ENCODE measurements at places on chromosomes 1 and 21.

- DNase-seq, result no peak
Observed at GRCh38 chr1:84344286-84344685, 42.8 kb downstream of the SAMD13 start.

- DNase-seq, result no peak
Observed at GRCh38 chr21:31675960-31676359, 16.5 kb downstream of the SOD1 start.

DNA sequence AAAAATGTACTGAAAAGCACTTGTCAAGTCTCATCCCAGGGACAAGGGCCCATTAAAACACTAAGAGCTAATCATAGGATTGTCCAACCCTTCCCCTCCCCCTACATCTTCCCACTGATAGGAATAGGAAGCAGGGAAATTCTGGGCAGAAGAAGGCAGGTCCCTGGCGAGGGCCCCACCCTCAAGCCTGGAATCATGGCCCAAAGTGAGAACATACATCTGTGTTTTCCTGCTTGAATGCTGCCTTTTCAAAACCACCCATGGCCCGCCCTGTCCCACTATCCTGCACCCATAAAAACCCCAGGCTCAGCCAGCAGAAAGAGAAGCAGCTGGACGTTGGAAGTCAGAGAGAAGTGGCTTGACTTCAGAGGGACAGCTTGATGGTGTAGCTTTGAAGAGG is 4.8 kb downstream of the DNAI4 start:
- no peak for DNase-seq

DNA sequence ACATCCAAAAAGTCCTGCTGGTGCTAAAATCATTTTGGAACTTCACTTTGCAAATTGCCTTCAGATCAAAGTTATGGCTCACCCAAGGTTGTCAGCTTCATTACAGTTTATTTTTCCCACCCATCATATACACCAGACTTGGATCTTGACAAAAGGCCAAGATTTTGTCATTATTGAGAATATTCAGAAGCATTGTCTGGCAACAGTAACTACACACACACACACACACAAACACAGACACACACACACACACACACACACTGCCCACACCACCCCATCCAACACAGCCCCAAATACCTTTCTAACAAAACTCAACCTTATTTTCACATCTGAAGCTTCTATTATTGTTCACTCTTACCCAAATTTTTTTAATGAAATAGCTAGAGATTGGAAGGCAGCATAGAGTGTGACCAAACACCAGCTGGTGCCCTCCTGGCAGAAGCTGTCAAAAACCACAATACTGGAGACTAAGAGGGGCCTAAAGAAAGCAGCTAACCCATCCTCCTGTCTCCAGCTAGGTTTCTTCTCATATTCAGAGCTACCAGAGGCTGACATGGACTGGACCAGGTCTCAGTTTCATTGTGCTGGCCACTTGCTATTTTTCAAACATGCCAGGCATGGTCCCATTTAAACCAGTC is 139.1 kb upstream of the ZC3H11B start:
- no peak for DNase-seq

- DNase-seq, result no peak
Observed at GRCh38 chr21:25127811-25128210, 479.5 kb downstream of the MRPL39 start.

GRCh38 chr1:1067860-1068516 is 6.1 kb downstream of the RNF223 start:
- peak; percentile 84 for DNase-seq

DNA sequence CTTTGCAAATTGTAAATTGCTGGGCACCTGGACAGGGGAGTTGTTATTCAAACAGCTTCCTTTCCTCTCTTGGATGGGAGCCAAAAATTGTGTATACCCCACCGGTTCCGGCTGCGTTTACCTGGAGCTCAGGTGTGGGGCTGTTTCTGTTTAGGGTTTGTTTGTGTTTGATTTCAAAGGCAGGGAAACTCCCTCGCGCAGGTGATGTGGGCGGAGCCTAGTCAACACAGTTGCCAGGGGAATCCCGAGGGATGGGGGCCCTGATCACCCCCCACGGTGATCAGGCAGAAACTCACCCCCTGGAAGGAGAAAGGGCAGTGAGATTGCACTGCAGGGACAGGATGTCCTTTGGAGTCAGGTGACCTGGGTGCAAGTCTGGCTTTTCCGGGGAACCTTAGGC is 28.3 kb downstream of the CDCP2 start:
- peak; percentile 95 for DNase-seq

- no peak for DNase-seq
Observed at GRCh38 chr1:17618558-17619247, 79.2 kb downstream of the ARHGEF10L start.

- peak; percentile 100 for DNase-seq
Observed at GRCh38 chr1:193310564-193310963, 124.2 kb upstream of the B3GALT2 start.

- DNase-seq, result no peak
Observed at GRCh38 chr1:173409613-173410012, 67.5 kb upstream of the PRDX6 start.

- no peak for DNase-seq
Observed at GRCh38 chr1:13600762-13601453, 17.3 kb downstream of the PDPN start.

GRCh38 chr1:15788624-15789301 is 18.7 kb downstream of the UQCRHL start:
- no peak for DNase-seq

DNA sequence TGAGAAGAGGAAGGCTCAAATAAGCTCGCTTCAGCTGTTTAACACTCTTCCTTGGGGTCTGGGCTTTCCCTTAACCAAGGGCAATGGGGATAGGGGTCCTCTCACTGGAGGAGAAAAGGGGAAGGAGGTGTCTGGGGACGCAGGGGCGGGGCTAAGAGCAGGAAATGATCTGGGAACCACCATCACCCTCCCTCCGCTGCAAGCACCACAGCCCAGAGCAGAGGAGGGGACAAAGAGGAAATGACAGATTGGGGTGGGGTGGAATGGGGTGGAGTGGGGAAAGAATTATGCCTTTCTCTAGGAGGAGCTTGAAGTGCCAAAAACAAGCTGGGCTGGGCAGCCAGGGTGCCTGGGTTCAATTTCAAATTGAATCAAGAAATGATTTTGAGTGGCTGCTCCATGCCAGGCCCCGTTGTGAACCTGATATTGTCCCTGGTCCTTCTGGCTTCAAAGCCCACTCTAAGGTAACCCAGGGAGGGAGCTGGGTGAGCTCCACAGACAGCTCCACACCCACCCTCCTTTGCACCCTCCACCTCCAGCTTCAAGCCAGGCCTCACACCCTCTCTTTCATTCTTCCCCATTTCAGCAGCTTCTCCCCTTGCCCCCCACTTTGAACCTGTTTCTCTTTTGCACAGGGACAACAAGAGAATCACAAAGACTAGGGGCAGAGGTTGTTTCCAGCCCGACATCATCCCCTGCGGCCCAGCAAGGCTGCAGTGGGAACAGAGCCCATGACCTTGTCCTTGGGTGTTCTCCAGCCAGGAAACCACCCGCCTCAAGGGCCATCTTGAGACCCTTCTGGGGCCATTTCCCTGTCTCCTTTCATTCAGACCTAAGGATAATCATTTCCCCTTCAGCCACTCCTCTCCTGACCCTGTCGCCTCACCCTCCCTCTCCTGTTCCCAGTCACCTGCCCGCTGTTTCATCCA is 1.1 kb downstream of the ARHGAP30 start:
- DNase-seq, result no peak

DNA sequence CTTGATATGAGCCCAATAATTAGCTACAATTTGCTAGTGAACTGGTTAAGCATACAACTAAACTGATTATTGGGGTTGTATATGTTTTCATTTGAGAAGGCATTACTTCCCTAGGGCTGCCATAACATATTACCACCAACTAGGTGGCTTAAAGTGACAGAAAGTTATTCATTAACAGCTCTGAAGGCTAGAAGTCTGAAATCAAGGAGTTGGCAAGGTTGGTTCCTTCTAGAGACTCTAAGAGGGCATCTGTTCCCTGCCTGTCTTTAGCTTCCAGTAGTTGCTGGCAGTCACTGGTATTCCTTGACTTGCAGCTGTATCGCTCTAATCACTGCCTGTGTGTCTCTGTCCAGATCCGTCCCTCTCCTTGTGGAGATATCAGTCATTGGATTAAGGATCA is 86.3 kb downstream of the LHX9 start:
- no peak for DNase-seq

DNA sequence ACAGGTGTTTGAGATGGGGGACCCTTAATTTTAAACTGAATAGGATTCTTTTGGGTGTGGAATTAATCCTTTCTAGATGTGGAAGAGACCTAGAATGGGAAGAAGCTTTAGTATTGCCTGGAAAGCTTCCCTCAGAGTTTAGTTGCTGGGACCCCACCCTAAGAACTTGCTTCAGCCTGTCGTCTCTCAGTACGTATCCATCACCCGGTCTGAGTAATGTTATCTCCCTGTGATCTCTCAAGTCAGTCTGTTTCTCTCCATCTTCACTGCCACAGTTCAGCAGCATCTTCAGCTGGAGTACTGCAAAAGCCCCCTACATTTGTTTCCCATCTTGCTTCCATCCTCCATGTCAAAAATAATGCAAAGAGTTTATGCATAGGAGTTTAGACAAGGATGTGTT is 28.9 kb downstream of the CNST start:
- no peak for DNase-seq

GRCh38 chr1:59150577-59151386 is 146.1 kb upstream of the FGGY start:
- no peak for DNase-seq

DNA sequence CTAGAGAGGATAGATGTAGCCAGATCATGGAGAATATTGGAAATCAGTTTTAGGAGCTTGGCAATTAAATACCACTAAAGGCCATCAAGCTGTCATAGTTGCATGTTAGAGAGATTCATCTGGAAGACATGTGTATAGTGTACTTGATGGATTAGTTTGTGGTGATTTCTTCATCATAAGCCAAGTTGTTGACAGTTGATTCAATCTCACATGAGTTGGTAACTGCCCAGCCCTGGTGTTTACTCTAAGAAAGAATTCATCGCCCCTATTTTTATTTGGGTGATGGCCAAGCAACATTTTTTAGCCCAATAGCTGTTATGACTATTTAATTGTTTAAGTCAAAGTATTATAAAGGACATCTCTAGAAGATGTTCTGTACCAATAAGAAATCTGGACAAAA is 737.6 kb downstream of the PLA2G4A start:
- no peak for DNase-seq

GRCh38 chr1:8381618-8382017 is 63.7 kb downstream of the SLC45A1 start:
- DNase-seq, result no peak

DNA sequence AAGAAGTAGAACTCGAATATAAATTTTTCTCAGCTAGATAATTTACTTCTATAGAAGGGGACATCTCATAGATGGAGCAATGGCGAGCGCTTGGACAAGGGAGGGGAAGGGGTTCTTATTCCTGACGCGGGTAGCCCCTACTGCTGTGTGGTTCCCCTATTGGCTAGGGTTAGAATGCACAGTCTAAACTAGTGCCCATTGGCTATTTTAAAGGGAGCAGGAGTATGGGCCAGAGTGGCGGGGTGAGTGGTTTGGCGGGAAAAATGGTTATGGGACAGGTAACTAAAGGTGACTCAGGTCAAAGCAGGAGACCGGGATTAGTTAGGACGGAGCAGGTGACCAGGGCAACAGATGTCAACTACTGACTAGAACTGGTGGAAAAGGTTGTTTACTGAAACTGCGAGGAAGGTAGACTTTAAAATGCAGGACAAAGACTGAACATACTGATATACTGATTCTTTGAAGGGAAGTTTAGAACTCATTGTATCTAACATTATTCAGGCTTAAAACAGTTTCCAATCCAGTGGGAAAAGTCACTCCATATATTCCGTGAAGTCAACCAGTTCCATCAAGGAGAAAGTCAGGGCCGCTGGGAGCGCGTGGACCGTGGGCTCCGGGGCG is 940 bp upstream of the ATAD3A start:
- peak; percentile 93 for DNase-seq

GRCh38 chr1:234398849-234399381 is 25.7 kb downstream of the COA6 start:
- DNase-seq, result no peak

Measured in DMS153 (cell line).